ENCODE measurements at places on chromosomes 4 and X.

GRCh38 chrX:2487366-2487765 is 13.4 kb downstream of the DHRSX start:
- DNase-seq = no peak

DNA sequence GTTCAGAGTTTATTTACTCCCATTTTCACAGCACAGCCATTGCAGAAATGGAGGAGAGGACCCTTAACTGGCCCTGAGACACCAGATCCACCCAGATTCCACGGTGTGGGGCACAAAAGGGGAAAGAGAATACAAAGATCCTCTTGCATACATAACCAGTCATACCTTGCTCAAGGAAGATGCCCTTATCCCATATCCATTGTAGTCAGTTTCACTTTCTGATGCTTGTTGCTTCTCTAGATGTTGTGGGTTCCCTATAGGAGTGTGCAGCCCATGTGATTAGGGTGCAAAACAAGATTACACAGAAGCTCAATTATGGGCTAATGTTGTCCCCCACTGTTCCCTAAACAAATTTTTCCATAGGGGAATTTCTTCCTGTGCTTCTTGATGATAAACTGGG is 1309.0 kb upstream of the PABPC4L start:
- peak; percentile 14 for DNase-seq

DNA sequence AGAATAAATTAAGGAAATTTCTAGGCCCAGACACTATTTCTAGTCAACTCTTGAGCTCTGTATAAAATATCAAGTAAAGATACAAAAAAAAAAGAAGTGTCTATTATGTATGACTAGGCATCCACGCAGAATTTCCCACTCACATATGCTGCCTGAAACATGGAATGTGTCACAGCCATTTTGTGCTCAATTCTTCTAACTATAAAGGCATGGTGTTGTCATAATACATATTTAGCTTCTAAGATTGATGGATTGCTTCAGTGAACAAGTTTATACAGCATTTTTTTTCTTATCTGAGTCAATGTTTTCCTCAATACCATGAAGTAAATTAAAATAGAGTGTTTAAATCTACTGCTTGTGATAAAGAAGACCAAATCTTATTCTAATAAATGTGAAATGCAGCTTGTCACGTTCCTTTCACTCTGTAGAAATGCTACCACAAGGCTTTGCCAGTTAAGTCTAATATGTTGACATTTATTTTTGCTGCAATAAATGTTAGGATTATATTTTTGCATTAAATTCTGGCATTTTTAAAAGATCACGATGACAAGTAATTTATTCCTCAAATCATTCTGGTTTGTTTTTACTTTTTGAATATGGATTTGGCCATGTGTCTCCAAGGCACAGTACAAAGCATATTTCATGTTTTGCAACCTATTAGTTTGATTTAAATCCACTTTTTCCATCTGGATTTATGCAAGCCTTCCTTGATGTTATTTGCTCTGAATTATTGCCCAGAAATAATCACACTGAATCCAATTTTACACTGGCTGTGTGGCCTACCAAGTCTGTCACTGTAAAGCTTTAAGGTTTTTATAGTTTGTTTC is 1829.0 kb upstream of the PCDH7 start:
- no peak for DNase-seq

DNA sequence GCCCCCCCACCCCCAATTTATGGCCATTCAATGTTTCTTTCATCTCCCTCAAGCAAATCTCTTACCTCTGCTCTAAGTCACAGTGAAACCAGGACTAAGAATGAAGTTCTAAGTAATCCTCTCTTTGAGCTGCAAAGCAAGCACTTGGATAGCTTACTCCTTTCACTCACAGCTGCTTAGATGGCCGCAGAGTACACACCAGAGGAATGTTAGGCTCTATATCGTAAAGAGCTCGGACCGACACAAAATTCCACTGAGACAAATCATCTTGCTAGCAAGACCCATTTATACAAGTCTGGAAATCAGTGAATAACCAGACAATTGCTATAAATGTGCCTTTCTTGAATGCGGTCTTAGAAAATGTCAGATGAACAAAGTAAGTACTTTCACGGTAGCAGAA is 135.0 kb downstream of the IDS start:
- DNase-seq = peak; percentile 51

DNA sequence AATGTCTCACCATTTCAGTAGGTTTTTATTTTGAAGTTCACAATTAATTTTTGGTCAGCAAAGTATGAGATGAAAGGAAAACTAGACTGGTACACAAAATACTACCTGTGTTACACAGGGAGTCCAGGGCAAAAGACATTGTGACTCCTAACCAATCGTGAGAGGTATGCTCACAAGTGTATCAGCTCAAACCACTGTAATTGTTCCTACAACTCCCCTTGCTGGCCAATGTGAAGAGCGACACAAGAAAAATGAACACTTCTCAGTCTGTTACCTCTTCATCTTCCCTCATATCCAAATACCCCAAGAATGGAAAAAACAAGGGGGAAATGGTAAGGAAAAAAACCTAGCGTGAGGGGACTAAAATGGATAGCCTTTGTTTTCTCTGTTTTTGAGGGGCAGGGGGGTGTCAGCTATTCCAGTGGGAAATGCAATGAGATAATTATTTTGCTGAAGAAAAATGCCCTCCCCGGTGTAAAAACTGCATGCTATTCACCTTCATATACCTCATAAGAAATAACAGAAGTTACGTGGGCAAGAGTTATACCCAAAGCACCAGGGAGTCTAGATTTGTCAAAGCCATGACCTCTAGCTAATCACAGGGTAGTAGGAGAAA is 30.6 kb upstream of the NSUN7 start:
- DNase-seq = peak; percentile 74

- DNase-seq = peak; percentile 65
Observed at GRCh38 chr4:156970501-156971164, 966 bp downstream of the PDGFC start.

Data from M059J (cell line).